Stimulated activated CD8-positive, alpha-beta memory T cell treated with anti-CD3 and anti-CD28 coated beads, Interleukin-4, amount 100 ng/mL, for 48 hours (primary cell): ENCODE measurements at places on chromosomes 2 and 18.

GRCh38 chr2:213420828-213421385 is 136.6 kb downstream of the SPAG16 start:
- no peak for DNase-seq

- DNase-seq, result no peak
Measured at GRCh38 chr2:105636109-105636740, 108.5 kb upstream of the NCK2 start.

GRCh38 chr2:179952658-179953057 is 54.4 kb downstream of the CWC22 start:
- DNase-seq, result no peak

GRCh38 chr2:70258532-70258875 is 567 bp downstream of the PCYOX1 start:
- DNase-seq, result no peak

GRCh38 chr2:67945940-67946339 is 116.9 kb downstream of the C1D start:
- no peak for DNase-seq

DNA sequence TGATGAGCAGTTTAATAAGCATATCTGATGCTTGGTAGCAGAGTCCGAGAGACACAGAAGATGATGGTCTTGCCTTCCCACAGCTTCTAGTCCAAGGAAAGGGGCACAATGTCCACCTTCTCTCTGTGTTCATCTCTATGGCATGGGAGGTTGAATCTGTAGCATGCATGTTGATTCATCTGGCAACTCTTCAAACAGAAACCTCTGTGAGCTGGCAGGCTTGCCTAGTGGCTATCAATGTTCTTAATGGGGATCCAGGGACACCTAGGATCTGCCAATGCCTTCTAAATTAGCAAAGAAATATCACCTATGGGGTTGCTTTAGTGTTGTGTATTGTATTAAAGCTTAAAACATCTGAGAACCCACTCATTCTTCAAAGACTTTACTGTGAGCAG is 170.8 kb downstream of the INO80D start:
- no peak for DNase-seq

DNA sequence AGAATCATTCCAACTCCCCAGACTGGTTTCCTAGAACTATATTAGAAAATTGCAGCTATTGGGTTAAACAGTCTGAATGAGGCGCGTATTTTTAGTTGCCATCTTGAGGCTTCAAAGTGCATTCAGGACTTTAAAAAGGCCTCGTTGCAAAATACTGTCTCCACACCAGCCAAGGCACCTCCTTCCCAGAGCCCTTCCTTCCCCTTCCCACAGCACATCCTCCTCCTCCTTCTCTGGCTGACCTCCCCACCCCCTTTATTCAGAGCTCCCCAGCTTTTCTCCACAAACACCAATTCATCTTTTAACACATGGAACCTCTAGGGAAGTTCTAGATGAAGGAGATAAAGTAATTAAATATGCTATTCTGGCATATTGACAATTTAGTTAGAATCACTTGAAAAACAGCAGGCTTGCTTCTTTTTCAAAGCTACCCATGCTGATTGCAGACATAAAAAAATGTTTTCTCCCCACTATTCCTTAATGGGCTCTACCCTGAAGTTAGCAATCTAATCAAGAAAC is 90.3 kb downstream of the RTP5 start:
- no peak for DNase-seq

DNA sequence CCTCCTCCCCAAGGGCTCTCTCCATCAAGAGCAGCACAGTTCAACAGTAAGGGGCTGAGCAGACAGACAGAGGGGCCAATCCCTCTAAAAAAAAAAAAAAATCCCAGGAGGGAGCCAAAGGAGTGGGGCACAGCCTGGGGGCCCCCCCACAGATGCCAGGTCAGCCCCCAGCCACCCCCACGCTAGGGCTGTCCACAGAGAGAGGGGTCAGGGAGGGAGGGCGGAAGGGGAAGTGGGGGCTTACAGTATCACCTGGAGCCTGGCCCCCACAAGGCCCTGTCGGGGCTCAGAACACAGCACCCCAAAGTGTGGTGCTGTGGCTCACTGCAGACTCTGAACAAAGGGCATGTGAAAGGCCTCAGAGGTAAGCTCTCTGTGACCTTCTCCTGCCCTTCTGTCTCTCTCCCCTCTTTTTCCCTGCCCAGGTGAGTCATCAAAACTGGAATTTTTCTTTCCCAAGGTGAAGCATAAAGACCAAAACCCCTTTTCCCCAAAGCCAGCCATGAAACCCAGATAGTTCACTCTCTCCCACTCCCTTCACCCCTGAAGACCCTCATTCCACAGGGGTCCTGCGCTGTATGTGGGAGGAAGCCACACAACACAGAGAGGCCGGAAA is 13.9 kb downstream of the BIN1 start:
- no peak for DNase-seq

GRCh38 chr18:67218556-67218955 is 298.0 kb downstream of the DSEL start:
- DNase-seq, result no peak

DNA sequence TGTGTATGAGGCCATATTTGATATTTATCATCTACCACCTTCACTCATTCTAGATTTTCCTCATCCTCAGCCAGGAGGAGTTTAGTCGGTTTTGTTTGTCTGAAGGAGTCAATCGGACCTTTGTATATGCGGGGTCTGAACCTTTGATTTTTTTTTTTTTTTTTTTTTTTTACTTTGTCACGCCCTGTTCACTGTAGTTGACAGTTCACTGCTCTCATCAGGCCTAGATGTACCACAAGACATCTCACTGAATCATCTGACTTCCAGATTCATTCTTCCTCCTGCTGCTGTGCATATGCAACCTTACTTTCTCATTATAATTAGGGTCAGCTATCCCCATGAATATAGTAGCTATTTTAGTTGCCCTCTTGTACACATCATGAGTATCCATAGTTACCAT is 133.2 kb downstream of the ARHGAP15 start:
- DNase-seq, result no peak
